ENCODE measurements at places on chromosomes 11 and 22.

DNA sequence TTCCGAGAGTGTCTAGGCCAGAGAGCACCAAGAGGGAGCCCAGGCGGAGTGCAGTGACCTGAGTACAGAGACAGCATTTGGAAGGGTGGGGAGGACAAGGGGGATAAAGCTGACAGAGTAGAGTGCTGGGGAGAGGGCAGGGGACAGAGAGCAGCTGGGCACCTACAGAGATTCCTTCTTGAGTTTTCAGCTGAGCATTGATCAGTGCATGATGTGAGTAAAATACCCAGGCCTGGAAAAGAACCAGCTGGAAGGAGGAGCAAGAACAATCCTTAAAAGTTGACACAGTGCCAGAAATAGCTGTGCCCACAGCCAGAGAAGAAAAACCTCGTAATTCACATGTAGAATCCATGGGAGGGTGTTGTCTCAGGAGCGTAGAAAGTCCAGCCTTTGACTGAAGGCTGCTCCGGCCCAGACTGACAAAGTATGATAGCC is 33.9 kb upstream of the PANX2 start:
- DNase-seq = no peak

- no peak for DNase-seq
Measured at GRCh38 chr22:19758896-19759426, 1.6 kb upstream of the TBX1 start.

DNA sequence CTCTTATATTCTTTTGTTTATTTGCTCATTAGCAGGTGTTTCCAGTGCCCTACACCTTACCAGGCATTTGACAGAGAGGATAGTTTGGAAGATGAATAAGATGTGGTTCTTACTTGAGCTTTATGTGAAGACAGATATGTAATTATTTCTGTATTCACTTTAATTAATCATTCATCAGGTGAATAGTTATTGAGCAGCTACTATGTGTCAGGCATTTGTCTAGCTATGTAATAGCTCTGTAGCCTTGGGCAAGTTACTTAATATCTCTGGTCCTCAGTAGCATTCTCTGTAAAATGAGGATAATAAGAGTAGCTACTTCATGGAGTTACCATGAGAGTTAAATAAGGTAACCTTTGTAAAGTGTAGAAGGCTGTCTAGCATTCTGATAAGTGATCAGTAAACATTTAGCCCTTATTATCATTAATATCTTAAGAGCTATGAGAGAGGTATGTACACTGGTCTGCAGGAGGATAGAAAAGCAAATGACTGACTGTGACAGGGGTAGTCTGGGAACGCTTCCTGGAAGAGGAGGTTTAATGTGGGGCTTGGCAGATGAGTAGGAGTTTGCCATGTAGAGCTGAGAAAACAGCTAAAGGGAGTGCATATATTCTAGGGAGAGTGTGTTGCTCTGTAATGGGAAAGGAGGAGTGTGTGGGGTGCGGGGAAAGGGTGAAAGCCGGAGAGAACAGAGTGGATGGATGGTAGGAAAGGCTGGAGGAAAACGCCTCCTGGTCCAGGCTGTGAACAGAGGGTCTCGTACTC is 56.1 kb downstream of the MICAL2 start:
- DNase-seq = no peak

- no peak for DNase-seq
Measured at GRCh38 chr22:41893591-41894375, 21.1 kb downstream of the SHISA8 start.

DNA sequence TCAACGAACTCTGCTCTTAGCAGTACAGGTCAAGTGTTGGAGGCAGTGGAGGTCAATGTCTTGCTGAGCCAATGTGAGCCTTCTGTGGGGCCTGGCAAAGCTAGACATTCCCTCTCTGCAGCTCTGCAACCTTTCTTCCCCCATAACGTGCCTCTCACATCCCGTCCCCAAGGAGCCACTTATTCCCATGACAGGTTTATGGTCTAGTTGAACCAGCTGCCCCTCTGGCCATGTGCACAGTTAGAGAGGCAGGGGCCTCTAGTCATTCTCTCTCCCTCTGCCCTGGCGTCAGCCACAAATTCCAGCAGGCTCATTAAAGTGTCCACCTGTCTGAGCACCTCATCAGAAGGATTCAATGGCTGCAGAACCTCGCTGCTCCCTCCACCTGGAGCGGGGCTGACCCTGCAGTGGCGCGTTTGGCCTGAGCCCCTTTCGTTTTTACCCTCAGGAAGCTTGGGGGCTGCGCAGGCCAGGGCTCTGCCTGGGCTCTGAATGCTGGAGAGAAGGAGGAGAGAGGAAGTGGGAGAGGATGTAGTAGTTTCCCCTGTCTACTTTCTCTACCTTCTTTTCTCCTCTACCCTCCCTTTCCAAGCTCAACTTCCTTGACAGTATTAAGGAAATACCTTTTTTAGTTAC is 302.1 kb upstream of the B3GAT1 start:
- DNase-seq = no peak

Measured in M059J (cell line).